ENCODE measurements at places on chromosomes 12 and 14. TPM values are rescaled to one million over a fixed set of nuclear protein-coding genes. Genes with fewer than 3 reads are reported as not detected.

Gene AGAP2
- 1.7 TPM for total RNA-seq

Gene PTPN21
- total RNA-seq, result 10.1 TPM

Gene CLEC4D
- total RNA-seq, result 0.19 TPM

Gene MBD6
- 3.6 TPM for total RNA-seq

Gene C12orf54
- total RNA-seq, result not detected

Gene PRKAB1
- 25.3 TPM for total RNA-seq

Gene KRT82
- total RNA-seq, result not detected

Gene KRT78
- not detected for total RNA-seq

Gene HOXC6
- not detected for total RNA-seq

Gene GEMIN2
- total RNA-seq, result 65.3 TPM

Gene GUCY2C
- total RNA-seq, result not detected

Gene DBX2
- 0.06 TPM for total RNA-seq

Gene PCED1B
- 0.25 TPM for total RNA-seq

Gene AICDA
- total RNA-seq, result not detected

Gene FOXG1
- total RNA-seq, result 1.5 TPM

Gene NABP2
- total RNA-seq, result 27.9 TPM

Gene BCL11B
- total RNA-seq, result 1.3 TPM

Gene PARP2
- 33.2 TPM for total RNA-seq

Gene CIROP
- 0.06 TPM for total RNA-seq

Gene FGF6
- total RNA-seq, result not detected

Gene DTD2
- total RNA-seq, result 8.6 TPM

Gene MANSC4
- total RNA-seq, result 0.12 TPM

Gene RERGL
- total RNA-seq, result not detected

Gene KERA
- total RNA-seq, result not detected

Gene WBP11
- 41.6 TPM for total RNA-seq

Data from neural progenitor cell (in vitro differentiated cells).